ENCODE measurements at places on chromosomes 1 and 21.

DNA sequence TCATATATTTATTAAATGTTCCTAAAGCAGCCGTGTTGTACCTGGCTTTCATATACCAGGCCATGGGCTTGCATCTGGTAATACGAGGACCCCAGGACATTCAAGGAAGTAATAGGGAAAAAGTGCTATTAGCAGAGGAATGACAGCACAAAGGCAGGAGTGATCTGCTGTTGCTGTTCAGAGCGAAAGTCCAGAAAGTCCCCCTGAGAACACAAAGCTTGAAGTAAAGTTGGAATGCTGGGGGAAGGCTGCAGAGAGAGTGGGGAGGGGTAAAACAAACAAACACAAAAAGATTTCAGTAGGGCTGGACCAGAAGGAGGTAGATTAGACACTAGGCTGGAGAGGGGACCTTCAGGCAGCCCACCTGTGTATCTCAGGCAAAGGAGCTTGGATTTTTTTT is 94.6 kb upstream of the C8B start:
- DNase-seq = no peak

DNA sequence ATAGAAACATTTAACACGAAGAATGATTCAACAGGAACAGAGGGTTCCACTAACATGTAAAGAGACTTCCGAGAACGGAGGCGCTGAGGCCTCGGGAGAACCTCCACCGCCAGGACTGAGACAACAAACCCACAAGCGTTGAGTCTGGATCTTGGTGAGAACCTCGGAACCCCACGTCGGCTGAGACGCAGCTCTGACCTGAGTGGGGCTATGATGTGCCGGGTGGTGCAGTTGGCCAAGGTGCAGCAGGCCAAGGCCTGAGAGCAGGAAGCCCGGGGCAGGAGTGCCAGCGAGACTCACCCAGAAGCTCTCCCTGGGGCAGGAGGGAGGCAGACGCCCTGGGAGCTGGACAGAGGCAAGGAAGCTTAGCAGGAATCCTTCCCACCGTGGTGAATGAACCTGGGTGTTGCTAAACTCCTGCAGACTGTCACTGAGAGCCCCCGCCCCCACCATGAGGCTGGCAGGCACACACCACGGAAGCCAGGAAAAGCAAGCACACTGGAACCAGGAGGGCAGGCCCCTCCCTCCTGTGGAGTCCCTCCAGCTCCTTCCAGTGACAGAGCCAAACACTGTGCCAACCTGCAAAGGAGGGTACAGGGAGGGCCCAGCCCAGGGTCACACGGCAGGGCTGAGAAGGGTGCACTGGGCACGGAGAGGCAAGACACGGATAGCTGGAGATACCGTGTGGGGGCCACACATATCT is 34.8 kb downstream of the WDR4 start:
- DNase-seq = no peak

DNA sequence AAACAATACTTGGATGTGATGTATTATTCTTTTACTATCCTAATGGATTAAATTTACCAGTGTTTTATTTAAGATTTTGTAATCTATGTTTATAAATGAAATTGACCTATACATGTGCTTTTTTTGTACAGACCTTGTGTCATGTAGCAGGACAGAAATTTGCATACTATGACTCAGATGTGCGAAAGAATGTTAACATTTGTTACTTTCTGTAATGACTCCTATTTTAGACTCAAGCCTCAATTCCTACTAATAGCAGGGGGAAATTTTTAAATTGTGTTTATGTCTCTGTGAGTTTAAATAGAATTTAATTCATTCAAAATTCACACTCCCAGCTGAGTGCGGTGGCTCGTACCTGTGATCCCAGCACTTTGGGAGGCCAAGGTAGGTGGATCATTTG is 21.8 kb upstream of the RIMKLA start:
- DNase-seq = no peak

DNA sequence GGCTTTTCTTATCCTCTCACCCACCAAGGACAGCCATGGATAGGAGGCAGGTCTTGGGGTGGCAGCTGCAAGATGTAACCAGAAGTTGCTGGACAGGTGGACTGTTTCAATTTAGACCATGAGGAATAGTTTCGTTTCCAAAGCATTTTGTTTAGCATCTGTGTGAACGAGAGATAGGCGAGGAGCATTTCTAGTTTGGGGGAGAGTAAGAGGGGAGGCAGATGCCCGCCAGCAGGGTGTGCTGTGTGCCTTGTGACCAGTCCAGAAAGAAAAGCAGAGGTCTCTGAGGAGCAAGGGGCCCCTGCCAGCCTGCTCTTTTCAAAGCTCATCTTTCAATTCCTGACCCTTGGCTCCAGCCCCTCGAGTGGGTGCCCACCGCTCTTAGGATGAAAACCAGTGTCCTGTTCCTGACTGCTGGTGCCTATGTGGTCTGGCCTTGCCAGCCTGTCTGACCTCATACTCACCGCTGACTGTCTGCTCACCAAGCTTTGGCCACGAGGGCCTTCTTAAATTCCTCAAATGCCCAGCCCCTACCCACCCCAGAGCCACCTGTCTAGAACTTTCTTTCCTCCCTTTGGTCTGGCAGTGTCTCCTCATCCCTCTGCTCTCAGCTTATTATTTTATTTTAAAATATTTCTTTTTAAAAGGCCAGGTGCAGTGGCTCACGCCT is 8.5 kb downstream of the SERINC2 start:
- DNase-seq = no peak

GRCh38 chr21:33386222-33386784 is 16.9 kb upstream of the IFNGR2 start:
- DNase-seq = no peak

GRCh38 chr1:179776831-179777230 is 33.7 kb downstream of the FAM163A start:
- DNase-seq = no peak

GRCh38 chr1:200048244-200048643 is 20.7 kb downstream of the NR5A2 start:
- DNase-seq = no peak

- no peak for DNase-seq
These were observed 313.1 kb upstream of the DAB1 start for GRCh38 chr1:57736940-57737339.

DNA sequence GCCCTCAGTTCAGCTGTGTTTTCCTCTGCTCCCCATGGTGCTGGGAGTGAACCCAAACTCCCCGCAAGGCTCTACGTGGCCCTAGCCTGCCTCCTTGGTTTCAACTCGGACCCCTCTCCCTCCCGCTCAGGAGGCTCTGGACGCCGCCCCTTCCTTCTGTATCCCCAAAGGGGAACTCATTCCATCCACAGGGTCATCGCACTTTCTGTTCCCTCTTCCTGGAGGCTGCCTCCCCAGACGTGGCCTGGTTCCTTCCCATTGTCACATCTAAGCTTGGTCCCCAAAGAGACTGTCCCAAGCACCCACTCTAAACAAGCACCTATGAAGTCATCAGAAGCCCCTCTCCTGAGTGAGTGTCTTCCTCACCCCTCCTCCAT is 10.9 kb downstream of the KCNAB2 start:
- DNase-seq = no peak

DNA sequence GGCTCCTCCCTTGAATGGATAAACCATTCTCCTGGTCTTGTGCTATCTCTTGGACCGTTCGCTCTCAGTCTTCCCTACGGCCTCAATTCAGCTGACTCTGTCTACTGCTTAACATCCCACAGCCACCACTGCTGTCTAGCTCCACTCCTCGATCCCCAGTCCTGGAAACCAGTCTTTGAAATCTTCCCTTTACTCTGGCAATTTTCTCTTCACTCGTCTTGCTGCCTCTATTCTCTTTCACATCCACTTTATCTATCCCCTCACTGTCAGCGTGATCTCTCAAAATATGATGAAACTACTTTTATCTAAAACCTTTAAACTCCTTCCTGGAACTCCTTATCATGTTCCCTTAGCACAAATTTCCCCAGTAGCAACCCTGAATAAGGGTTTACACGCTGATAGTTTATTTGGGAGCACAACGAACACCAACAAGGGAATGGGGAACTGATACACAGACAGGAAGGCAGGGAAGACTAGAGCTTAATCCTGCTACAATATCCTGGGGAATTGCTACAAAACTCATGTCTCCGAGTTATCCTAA is 131.6 kb upstream of the SAMSN1 start:
- DNase-seq = no peak

DNA sequence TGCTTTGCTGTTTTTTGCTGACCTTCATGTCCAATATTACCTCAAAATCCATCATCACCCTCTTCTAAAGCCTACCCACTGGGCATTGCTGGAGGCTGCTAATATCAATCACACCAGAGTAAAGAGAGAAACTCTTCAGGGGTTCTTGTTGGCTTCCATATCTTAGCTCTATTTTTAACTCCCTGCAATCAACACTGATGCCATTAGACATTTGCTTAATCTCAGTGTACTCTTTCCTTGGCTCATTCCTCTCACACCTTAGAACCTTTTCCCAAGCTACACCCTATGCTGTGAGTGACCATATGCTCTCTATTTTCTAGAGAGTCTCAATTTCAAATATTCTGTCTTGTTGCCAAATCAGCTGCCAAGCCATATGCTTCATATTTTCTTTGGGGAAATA is 40.6 kb upstream of the RABGAP1L start:
- no peak for DNase-seq

All from stimulated activated CD4-positive, alpha-beta T cell treated with anti-CD3 and anti-CD28 coated beads, TNF-alpha, amount 100 ng/mL, for 4 hours (primary cell).